Activated CD4-positive, alpha-beta memory T cell treated with anti-CD3 and anti-CD28 coated beads for 36 hours (primary cell): ENCODE measurements at places on chromosomes 16 and 17. TPM values are rescaled to one million over a fixed set of nuclear protein-coding genes. Genes with fewer than 3 reads are reported as not detected.

- peak; percentile 37 for DNase-seq
These were observed 477 bp downstream of the CENPV start for GRCh38 chr17:16352667-16353316.

DNA sequence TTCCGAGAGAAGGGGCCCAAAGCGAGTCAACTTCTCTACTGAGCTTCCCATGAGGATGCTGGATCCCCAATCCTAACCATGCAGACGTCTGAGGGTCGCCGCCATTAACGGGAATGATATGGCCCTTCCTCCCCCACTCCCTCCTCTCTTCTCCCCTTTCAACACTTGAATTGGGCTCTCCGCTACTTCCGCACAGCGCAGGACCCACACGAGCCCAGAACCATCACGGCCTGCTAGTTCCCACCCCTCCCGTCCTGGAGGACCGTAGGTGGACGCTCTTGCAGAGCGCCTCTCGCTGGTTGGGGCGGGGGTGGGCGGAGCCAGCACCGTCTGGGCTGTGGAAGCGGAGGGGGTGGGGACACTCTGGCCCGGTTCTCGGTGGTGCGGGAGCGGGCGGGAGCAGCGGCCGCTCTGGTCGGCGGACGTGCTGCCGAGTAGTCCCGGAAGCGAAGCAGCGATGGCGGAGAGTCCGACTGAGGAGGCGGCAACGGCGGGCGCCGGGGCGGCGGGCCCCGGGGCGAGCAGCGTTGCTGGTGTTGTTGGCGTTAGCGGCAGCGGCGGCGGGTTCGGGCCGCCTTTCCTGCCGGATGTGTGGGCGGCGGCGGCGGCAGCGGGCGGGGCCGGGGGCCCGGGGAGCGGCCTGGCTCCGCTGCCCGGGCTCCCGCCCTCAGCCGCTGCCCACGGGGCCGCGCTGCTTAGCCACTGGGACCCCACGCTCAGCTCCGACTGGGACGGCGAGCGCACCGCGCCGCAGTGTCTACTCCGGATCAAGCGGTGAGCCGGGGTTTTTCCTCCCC lies at the start of gene UBE2Z:
Gene UBE2Z, plus strand, starts transcription at position 361 of the 797 bp plus-strand sequence. Its CDS starts 97 bp downstream, at position 458.
- peak; percentile 93 for DNase-seq

DNA sequence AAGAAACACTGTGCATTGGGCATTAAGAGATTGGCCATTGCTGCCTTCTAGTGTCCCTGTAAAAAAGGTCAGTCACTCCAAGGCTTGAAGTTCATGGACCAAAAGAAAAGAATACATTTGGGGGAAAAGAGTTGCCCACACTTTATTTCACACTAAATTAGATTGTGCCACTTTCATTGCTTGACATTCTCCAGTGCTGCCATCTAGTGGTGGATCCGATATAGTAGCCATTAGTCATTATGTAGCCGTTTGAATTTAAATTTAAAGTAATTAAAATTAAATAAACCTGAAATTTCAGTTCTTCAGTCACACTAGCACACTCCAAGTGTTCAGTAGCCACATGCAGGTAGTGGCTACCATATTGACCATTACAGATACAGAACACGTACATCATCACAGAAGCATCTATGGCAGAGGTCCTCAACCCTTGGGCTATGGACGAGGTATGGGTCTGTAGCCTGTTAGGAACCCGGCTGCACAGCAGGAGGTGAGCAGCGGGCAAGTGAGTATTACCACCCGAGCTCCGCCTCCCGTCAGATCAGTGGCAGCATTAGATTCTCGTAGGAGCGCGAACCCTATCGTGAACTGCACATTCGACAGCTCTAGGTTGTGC lies 21.9 kb upstream of the CDH5 start:
- no peak for DNase-seq

DNA sequence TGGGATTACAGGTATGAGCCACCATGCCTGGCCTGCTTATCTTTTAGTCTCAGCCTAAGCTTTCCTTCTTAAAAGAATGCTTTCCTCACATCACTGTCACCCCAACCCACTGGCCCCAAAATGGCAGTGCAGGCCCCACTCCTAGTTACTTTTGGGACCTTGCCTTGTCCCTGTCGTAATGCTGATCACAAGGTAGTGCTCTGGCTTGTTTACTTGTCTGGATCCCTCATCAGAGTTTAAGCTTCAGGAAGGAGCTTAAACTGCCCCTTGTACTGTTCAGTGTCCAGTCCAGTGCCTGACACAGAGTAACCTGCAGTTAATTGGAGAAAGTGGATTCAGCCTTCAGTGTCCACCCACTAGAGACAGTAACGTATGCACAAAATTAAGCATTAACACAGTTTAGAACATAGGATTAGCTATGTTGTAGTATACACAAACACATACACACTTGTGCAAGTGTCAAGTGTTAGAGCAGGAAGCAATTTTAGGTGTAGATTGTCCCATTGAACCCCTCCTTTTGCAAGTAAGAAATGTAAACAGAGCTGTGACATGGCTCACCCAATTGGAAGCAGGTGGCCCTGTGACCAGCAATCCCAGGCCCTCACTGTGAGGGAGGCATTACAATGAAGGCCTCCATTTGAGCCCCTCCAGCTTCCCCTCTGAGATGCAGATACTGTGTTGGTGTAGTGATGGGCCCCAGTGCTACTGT lies 44.2 kb downstream of the LDHD start:
- no peak for DNase-seq

DNA sequence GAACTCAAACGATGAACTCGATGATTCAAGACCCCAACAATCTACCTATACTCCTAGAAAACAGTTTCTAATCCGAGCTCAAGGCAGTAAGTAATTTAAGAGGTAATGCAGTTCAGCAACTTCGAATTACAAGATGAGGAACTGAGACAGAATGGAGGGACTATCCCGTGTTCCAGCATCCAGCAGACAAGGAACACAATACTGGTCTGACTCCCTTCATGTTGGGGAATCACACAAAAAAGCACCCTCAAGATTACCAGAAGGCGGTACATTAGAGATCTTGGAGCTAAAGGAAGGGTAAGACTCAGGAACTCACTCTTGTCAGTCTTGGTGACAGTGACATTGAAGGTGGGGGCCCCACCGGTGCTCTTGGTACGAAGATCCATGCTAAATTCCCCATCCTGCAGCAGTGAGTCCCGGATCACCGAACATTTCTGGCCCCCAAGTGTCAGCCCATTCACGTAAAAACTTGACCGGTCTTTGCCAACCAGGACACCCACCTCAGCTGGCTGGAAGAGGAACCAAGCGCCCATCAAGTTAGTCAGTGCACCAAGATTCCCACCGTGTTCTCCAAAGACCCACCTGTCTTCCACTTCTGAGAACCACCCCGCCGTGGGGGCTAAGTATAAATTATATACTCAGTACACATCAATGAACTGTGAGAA lies 1.9 kb downstream of the PFN1 start:
- DNase-seq = no peak

DNA sequence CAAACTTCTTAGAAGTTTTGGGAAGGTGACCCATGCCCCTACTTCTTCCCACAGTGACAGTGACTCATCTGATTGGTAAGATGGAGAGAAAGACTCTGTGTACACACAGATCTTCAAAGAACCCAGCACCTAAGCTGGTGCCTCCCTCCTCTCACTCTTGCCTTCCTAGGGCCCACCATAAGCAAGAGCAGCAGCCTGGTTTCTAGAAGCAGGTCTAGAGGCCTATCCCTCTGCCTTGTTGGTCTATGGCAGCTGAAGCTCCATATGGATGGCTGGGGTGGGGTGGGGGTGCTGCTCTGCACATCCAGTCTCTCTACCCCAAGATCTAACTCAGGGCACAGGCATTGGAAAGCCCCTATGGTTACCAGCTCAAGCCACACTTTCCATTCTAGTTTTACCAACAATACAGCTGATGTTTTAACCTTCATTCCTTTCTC lies 47.5 kb downstream of the STAT3 start:
- DNase-seq = peak; percentile 69

GRCh38 chr17:69539781-69540319 lies 125.4 kb downstream of the MAP2K6 start:
- no peak for DNase-seq

DNA sequence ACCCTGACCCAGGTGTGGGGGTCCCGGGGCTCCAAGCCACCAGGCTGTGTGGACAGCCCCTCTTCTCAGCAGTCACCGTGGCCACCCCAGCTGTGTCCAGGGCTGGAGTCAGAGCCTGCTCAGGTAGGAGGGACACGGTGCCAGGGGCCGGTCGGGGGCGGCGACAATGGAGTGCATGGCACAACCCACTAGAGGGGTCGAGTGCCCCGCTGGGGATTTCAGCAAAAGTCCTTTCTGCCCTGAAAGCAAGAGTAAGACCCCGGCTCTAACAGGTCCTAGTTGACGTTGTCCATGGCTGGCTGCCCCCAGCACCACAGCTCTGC lies 11.3 kb downstream of the UTS2R start:
- no peak for DNase-seq

DNA sequence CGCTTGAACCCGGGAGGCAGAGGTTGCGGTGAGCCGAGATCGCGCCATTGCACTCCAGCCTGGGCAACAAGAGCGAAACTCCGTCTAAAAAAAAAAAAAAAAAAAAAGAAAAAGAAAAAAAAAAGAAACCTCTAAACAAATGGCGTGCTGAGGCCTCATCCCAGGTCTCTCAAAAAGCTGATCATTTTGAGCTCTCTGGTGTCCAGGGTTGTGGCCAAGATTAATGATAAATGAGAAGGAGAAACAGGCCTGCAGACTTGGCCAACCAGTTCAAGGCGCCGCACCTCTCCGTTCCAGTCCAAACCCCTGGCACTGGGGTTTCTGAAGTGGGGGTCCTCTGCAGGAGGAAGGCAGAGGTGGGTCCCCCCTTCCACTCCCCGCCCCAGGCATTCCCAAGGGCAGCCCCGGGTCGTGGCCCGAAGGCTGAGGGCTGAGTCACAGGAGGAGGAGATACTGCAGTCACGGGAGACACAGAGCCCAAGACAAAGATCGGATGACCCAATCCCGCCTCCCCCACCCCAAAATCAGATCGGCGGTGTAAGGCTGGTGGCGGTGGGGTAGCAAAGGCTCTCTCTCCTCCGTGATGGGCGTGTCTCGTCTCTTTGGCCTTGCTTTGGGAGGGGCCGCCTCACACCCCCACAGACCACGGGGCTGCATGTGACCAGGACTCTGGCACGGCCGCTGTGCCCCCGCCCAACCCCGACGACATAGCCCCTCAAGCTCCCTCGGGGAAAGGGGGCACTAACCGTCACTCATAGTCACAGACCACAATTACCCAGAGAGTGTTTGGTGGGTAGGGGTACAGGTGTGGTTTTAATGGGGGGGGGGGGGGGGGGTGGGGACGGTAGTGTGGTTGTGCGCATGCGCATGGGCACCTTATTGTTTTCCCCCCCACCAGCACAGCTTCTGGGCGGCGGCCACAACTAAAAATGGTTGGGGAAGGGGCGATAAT lies 1.1 kb downstream of the VAT1 start:
- DNase-seq = peak; percentile 46

GRCh38 chr16:73915935-73916334 lies 380.7 kb upstream of the PSMD7 start:
- no peak for DNase-seq

GRCh38 chr16:51405361-51405760 lies 254.3 kb upstream of the SALL1 start:
- no peak for DNase-seq

- no peak for DNase-seq
These were observed 8.4 kb upstream of the SHCBP1 start for GRCh38 chr16:46629331-46630219.

DNA sequence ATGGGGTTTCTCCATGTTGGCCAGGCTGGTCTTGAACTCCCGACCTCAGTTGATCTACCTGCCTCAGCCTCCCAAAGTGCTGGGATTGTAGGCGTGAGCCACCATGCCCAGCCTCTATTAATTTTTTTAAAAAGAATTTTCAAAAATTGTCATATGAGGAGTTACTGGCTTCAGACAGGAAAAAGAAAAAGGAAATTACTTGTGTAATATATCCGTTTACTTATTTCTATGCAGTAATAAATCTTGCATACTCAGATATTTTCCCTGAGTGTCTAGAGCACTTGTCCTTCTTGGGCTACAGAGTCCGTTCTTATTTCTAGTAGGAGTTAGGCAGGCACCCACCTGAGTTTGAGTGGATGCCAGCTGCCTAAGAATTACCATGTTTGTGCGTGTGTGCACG lies 85.8 kb downstream of the VMP1 start:
- DNase-seq = no peak

DNA sequence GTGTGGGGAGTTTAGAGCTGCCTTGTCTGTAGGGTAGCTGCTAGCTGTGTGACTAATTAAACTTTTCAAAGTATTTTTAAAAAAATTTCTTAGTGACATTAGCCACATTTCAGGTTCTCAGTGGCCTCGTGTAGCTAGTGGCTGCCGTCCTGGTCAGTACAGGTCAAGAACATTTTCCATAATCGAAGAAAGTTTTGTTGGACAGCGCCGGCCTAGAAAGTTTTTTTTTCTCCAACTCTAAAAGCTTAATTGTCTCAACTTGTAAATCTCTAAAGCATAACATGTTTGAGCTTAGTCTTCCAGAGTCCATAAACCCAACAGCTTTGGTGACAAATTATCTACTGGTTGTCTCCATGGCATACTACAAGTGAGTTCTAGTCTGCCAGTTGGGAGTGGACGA lies 4.3 kb downstream of the AKAP1 start:
- DNase-seq = no peak

BCL6B gene
- 1.3 TPM for total RNA-seq
